ENCODE measurements at places on chromosomes 3 and 15.
A peak's percentile ranks its signal among the peaks of the same experiment; 100 is the strongest.

DNA sequence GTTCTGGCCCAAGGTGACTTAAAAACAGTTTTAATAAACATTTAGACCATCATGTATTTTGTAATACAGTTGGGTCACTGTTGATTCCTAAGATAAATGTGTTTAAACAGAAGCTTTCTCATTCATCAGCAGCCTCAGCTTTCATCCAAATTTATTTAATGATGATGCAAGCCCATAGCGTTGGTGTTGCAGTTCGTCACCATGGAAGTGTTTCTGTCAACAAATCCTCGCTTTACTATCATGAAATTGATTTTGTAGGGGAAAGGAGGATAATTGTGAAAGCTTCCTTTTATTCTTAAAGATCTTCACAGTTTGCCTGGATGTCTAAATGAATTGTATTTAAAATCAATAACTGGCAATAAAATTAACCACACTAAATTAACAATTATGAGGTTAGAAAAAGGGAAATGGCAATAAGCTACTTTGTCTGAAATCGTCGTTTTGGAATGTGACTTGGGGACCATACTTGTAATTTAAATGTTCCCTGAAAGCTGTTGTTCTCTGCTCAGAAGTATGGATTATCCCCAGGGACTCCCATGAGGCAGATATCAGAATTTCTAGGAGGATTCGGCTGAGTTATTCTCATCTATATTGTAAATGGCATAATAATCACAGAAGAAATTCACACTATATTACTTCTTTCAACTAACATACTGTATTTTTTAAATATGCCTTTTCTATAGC lies 29.0 kb downstream of the CMSS1 start:
- no peak for DNase-seq

DNA sequence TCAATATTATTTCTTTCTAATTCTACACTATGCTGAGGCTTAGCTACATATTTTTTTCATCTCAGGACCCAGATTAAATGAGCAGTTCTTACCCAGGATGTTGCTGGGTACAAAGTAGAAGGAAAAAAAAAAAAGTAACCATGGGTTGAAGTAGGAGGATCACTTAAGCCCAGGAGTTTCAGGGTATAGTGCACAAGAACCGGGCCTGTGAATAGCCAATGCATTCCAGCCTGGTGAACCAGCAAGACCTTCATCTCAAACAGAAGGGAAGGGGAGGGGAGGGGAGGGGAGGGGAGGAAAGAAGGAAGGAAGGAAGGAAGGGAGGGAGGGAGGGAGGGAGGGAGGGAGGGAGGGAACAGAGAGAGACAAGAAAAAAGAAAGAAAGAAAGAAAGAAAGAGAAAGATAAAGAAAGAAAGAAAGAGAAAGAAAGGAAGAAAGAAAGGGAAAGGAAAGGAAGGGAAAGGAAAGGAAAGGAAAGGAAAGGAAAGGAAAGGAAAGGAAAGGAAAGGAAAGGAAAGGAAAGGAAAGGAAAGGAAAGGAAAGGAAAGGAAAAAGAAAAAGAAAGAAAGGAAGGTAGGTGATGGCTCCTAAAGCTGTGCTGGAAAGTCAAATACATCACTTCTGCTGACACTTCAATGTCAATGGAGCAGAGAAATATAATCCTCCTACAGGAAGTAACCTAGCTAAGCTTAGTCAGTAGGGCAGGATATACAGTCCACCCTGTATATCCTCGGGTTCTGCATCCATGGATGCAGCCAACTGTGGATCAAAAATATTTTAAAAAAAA lies 206.8 kb upstream of the TGFBR2 start:
- no peak for DNase-seq

GRCh38 chr15:70892912-70893560 lies 410 bp downstream of the LRRC49 start:
- no peak for DNase-seq

- no peak for DNase-seq
Observed at GRCh38 chr15:70271422-70272088, 173.8 kb upstream of the TLE3 start.

DNA sequence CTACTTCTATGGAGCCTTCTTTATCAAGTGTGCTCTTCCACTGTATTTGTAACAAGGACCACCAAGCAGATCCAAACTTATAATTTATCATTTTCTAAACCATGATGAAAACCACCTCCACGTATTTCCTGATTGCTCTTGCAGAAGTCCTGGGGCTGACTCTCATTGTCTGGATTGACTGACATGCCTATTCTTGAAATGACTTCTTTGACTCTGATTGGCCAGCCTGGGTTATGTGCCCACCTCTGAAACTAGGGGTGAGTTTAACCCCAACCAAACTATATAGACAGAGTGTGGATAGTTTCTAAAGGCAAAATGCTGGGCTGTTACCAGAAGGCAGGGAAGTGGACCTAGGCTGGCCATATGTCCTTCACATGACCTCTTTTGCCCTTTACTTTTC lies 12.7 kb downstream of the TMPRSS7 start:
- DNase-seq = no peak

- DNase-seq = no peak
Observed at GRCh38 chr3:13844286-13844685, 35.6 kb downstream of the WNT7A start.

- DNase-seq = no peak
Observed at GRCh38 chr15:63308947-63309346, 31.5 kb downstream of the APH1B start.

- no peak for DNase-seq
Observed at GRCh38 chr15:72047020-72047419, 70.9 kb downstream of the MYO9A start.

DNA sequence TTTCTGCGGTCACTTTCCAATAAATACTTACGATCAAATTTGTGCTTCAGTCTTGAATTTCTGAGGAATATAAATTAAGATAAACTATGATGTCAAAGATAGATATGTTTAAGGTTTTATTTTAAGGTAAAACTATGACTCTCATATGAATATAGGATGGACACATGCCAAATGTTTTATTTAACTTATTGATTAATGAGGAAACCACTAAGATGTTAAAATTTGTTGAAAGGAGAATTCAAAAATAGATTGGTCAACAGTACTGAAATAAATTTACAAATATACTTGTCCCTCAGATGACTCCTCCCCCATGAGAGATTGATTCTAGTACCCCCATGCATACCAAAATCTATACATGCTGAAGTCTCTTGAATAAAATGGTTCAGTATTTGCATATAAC lies 319.7 kb upstream of the KCNH8 start:
- no peak for DNase-seq

GRCh38 chr3:49493901-49494300 lies 23.8 kb downstream of the DAG1 start:
- no peak for DNase-seq

GRCh38 chr3:124131158-124131557 lies 139.2 kb upstream of the ROPN1 start:
- no peak for DNase-seq

- peak; percentile 69 for DNase-seq
Observed at GRCh38 chr3:46368569-46368968, 2.2 kb upstream of the CCR5 start.

DNA sequence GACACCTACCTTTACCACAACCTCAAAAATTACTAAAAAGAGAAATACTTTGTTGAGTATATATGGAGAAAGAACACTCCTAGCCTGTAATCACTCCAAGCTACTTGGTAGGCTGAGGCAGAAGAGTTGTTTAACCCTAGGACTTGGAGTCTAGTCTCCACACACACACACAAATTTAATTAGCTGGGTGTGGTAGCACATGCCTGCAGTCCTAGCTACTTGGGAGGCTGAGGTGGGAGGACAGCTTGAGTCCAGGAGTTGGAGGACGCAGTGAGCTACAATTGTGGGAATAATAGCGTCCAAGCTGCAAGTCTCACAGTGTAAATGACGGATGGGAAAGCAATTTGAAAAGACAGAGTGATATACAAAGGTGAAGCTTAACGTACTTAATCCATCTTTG lies 50.5 kb downstream of the LDHAL6B start:
- no peak for DNase-seq

DNA sequence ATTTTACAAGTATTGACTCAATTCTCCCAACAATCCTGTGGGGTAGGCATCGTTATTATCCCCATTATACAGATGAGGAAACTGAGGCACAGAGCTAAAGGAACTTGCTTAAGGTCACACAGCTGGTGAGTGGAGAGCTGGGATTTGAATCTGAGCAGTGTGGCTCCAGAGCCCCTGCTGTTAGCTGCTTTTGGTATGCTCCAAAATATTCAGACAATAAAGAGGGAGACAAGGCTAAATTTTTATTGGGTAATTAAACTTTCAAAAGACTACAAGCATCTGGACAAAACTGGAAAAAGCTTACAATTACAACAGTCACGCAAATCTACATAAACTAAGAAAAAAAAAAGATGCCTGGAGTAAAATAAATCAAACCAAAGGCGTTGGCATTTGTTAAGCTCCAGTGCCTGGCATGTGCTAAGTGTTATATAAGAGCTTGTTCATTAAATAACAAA lies 27.7 kb downstream of the CCDC13 start:
- DNase-seq = no peak

GRCh38 chr15:67917037-67917436 lies 77.2 kb upstream of the RNU6-1 start:
- DNase-seq = no peak

- no peak for DNase-seq
Observed at GRCh38 chr3:144771381-144771870, 799.8 kb downstream of the DIPK2A start.

GRCh38 chr3:133506215-133506901 lies 67.1 kb upstream of the CDV3 start:
- peak; percentile 37 for DNase-seq

DNA sequence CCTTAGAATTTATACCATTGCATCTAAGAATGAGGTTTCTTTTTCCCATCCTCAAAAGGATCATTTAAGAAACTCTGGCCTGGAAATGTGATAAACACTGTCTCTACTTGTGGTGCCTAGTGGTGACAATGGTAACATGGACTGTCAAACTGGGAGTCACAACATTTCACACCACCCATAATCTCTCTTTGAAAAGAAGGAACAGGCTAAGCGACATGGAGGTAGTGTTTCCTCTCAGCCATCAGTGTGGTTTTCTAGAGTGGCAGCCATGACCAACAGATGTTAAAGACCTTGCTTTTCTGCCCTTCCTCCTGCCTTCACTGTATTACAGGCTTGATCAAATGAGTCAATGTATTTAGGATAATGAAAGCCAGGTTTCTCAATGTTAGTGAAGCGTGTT lies 283.1 kb upstream of the STAC start:
- DNase-seq = no peak

DNA sequence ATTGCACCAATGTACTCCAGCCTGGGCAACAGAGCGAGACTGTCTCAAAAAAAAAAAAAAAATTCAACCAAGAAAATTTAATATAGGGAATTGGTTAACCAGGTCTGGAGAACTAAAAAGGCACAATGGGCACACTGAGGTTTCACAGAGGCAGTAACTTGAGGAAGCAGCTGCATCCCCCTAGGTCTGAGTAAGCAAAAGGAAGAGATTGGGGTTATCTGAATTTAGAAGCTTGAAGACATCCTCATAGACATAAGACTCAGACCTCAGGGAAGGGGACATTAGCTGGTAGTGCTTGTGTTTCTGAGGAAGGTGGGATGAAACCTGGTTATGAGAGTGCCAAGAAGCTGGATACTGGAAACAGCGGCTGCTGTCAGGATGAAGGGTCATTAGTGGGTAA lies 50.1 kb upstream of the LEKR1 start:
- DNase-seq = no peak

DNA sequence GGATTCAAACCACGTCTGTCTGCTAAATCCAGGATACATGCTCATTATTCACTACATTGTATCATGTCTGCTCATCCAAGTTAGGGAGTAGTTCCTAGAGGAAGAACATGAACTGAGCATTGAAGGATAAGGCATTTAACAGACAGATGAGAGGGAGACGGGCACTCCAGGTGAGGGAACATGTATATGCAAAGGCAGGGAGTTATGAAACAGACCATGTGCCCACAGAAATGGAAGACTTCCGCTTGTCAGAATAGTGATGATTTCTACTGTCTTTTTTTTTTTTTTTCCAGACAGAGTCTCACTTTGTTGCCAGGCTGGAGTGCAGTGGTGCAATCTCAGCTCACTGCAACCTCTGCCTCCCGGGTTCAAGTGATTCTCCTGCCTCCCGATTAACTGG lies 5.0 kb upstream of the NDUFAF1 start:
- no peak for DNase-seq

DNA sequence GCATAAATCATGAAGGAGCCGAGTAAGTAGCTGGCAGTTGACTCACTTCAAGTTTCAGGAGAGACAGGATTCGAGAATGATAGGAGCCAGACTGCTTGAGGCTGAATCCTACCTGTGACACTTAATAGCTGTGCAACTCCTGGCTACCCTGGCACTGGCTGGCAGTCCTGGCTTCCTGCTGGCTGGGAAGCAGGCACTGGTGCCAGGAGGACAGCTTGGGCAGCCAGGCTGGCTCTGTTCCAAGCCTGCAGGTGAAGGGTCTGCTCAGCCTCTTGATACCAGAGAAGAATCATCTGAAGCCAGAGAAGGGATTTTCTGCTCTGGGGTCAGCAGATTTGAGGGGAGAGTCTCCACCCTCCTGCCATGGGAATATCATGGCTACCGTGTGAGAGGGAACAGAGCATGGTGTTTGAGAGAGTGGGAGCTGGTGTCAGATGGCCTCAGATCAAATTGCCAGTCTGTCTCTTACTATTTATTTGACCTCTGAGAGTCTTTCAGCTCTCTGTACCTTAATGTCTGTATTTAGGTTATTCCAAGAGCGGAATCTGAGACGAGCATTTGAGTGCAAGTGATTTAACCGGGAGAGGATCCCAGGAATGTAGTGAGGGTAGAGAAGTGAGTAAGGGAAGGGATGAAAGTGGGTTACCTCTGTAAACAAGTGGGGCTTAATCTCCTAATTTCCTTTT lies 4.4 kb upstream of the XIRP1 start:
- DNase-seq = no peak

DNA sequence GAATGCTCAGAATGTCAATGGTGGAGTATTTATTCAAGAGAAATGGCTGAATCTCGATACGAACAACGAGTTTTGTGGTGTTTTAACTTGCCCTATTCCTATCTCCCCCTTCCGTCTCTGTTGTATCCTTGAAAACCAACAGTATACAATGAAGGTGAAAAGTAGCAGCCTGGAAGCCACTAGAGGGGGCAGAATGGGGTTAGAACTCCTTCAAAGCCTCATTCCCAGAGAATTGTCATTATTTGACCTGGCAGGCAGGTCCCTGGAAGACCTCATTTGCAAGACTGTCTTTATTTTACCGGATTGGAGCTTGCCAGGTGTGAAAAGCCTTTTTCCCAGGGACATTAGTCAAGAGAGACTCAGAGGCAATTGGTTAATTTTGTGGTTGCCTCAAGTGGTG lies 139.4 kb downstream of the LRRC28 start:
- DNase-seq = no peak

DNA sequence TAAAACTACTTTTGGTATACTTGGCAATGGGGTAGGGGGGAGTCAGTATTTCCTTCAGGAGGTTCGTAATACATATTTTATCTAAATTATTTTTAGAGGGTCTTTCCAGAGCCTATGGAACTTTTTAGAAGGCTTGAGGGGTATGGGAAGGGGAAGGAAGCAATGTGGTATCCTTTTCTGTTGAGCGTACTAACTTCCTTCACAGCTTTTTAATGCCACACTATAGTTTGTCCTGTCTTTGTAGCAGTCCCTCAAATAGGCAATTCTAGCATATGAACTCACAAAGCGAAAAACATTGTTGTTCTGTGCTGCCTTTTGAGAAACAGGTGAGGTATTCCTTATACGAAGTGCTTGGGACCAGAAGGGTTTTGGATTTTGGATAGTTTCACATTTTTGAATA lies 22.3 kb upstream of the P2RY13 start:
- no peak for DNase-seq
